ENCODE measurements at places on chromosomes 7 and 10.
A peak's percentile ranks its signal among the peaks of the same experiment; 100 is the strongest.

DNA sequence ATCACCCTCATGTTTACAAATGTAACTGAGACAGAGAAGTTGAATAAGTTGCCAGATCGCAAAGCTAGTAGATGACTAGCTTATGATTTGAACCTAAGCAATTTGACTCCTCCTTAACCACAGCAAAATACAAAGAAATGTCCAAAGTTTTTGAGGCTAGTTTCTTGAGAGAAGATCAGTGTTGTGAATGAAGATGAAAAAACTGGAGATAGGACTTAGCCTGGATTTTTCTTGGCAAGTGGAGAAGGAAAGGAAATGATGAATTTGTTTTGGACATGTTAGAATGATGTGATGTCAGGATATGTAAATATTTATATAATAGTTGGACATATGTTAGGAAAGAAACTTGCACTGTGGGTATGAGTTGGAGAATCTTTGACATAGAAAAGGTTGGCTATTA, 149.8 kb downstream of the LSMEM1 start:
- DNase-seq, result no peak

GRCh38 chr7:122070834-122071233, 73.2 kb downstream of the AASS start:
- DNase-seq, result no peak

GRCh38 chr10:123140983-123141390, 5.2 kb downstream of the HMX3 start:
- DNase-seq, result no peak

DNA sequence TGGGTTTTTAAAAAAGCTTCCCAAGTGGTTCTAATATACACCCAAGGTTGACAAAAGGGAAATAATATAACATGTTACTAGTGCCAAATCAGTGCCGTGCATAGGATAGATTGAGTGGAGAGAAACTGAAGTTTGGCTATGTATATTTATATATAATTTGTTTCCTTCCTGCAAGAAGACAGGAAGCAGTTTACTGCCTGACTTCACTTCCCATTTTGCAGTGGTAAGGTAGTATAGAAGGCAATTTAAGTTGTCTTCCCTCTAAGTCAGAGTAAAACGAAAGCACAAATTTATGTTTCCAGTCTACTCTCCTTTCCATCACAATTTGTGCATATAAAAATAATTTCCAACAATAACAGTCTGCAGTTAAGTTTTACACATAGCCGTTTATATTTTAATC, 3.4 kb upstream of the HYCC1 start:
- no peak for DNase-seq

- no peak for DNase-seq
Measured at GRCh38 chr7:106270122-106270977, 14.4 kb downstream of the NAMPT start.

DNA sequence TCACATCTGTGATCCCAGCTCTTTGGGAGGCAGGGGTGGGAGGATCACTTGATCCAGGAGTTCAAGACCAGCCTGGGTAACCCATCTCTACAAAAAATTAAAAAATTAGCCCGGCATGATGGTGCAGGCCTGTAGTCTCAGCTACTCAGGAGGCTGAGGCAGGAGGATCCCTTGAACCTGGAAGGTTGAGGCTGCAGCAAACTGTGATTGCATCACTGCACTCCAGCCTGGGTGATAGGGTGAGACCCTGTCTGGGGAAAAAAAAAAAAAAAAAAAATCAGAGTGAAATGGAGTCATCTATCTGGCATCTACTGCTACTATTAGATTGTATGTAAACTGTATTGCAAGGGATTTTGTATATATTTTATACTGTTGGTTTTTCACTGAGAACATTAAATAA, 59.1 kb downstream of the KMT2E start:
- no peak for DNase-seq

DNA sequence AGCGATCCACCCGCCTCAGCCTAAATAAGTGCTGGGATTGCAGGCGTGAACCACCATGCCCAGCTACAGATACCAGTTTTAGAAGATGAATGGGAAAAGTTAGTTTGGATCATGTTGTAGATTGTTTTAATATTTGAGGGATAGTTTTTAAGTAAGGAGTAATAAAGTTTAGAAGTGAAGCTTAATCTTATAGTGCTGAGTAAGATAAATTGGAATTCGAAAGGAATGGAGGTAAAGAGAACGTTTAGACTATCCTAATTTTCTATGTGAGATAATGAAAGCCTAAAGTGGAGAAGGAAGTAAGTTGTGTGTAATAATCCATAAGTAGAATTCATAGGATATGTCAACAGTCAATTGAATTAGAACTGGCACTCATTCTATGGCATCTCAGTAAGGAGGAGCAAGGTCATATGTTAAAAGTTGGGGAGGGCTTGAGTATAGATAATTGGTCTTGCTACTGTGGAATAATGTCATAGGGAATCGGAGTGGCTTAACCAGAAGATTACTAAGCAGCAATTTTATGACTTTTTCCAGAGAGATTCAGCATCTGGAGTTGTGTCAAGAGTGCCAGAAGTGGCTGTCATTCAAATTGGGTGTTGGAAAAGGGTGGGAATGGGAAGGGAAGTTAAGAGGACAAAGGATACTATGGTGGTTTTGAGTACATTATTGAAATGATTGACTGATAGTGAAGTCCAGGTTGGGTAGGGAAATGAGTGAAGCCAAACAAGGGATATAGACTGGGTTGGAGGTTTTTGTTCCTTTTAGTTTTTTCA, 12.1 kb downstream of the TAX1BP1 start:
- DNase-seq, result no peak

DNA sequence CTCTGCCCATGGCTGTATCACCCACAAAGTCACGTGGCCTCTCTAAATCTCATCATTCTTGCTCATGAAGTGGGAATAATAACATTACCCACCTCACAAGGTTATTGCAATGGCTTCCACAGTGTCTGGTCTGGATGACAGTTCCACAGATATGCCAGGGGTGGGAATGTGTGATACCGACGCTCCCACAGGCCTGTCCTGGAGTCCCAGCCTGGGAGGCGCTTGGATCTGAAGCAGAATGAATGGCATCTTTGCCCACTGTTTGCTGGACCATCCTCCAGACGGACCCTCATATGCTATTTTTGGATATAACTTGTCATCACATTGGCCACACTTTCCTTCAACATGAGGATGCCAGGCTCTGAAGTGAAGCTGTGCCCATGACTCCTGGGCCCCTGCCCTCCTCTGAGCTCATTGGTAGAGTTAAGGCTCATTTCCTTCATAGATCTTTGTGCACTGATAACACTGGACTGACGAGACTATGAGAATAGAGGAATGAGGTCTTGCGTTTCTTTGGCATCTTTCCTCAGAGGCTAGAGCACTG, 279.8 kb upstream of the ZNF32 start:
- DNase-seq, result no peak

DNA sequence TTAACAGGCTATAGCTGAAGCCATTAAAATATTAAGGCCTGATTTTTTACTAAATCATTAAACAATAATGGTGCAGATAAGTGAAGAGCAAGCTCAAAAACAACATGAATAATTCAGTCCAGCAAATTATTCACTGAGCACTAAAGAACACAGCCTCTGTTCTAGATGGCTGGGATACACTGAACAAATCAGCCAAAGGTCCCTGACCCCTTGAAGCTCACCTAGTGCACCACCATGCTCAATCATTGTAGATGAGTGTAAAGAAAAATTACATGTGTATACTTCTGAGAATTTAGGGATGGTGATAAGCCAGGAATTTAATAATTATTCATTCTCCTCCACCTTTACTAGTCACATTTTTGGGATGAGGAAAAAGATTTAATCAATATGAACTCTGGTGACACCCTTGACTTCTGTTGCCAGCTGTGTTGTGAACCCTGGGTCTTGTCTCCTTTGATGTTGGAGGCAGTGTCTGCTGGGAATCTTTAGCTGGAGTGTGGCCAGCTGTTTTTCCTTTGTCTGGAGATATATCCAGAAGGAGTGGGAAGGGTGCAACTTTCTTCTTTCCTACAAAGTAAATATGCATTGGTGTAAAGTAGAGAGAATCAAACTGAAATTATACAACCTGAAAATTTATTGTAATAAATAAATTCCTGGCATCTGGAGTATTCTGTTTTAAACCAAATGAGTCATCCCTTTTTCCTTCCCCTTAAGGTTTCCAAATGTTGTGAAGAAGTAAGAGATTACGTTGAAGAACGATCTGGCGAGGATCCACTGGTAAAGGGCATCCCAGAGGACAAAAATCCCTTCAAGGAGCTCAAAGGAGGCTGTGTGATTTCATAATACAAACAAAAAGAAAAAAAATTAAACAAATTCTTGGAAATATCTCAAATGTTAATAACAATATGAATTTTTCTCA, 4.0 kb downstream of the GNGT1 start:
- DNase-seq, result no peak

- no peak for DNase-seq
Measured at GRCh38 chr7:100887516-100888290, 1.8 kb downstream of the UFSP1 start.

- peak; percentile 6 for DNase-seq
Measured at GRCh38 chr7:108570146-108570755, 577 bp downstream of the DNAJB9 start.

DNA sequence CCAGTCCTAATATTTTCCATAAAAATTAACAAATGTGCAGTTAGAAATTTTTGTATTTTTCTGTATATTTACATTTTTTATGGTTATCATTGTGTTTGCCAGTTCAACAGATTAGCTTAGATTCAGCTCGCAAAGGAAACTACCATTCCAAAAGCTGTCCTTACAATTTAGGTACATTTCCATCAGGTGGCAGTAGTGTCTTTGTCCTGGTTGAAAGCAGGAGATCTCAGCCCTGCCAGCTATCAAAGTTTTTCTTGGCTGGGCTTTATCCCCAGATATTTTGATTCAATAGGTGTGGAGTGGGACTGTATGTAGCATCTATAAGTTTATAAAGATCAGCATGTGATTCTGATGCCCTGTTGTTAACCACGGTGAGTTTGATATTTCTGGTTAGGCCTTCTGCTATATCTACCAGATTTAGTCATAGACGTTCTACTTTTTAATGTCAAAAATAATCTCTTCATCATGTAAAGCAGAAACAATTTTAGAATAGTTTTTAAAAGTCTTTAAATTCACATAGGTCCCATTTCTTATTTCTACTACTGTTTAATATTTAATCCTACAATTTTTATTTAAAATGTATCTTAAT, 15.5 kb upstream of the ICA1 start:
- peak; percentile 19 for DNase-seq

DNA sequence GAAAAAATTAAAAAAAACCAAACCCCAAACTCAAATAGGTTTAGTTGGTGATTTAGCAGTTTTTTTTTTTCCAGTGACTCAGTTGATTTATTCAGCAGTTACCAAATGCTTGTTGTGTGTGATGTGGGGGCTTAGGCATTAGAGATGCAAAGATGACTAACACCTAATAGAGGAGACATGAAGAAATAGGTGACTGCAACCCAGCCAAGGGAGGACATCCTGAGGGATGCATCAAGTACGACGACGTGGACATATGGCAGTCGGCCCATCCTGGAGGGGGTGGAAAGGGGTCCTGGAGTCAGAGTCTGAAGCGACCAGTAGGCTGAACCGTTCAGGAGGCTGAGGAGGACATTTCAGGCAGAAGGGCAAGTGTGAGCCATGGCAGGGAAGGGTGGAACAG, 35.5 kb downstream of the LRMDA start:
- no peak for DNase-seq

GRCh38 chr10:102352066-102352715, 43.3 kb upstream of the NFKB2 start:
- DNase-seq, result peak; percentile 84

GRCh38 chr10:93147281-93147680, 73.6 kb downstream of the CYP26A1 start:
- DNase-seq, result no peak

DNA sequence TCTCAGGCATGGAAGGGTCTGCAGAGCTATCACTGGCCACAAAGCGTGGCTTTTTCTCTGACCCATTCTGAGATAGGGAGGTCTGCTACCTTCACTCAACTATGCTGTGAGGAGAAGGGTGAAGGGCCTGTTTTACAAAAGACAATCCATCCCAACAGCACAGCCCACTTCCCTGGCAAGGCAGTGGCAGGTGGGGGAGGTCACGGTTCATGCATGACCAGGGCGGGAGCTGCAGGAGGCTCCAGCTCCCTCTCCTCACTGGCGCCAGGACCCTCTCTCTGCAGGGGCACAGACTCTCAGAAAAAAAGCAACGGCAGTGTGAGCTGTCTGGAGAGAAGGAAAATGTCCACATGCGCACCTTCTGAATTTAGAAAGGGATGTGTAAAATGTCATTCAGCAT, 28.5 kb downstream of the GRB10 start:
- DNase-seq, result no peak

All from SHP77 (cell line).